T follicular helper cell (primary cell): ENCODE measurements at places on chromosomes 12 and 14.

DNA sequence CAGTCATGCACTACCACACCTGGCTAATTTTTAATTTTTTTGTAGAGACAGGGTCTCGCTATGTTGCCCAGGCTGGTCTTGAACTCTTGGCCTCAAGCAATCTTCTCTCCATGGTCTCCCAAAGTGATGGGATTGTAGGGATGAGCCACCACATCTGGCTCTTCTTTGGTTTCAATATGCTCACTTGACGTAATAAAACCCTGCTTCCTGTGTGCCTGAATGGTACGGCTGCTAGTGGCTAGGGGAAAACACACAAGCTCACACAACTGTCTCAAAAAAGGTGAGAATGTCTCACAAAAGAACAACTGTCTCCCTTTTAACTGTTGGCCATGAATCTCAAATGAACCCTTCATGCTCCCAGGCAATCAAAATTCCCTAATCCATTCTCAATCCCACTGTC lies 15.0 kb downstream of the C1S start:
- no peak for DNase-seq

DNA sequence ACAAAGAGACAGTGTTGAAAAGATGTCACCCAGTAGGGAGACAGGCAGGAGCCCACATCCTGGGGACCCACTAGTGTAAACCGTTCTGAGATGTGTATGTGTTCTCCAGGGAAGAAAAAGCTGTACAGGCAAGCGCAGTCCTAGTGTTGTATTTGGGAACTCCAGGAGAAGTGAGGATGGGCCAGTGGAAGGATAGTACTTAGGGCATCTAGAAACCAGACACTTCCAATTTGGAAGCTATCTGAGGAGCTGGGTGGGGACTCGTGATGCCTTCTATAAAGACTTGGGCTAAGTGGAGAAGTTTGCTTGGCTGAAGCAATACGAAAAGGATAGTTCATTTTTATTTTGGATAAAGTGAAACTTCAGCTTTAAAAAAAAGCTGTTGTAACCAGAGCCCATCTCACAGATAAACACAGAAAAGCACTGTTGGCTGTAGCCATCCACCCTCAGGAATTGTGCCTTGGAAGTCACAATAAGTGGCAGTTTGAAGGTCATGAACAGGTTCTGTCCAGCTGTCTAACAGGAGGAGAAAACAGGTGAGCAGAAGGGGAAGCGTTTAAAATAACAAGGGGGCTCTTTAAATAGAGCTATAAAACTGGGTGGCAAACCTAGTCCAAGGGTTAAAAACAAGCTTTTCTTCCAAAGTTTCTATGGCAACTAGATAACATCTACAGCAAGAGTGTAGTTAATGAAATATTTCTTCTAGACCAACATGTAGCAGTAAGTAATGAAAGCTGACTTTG lies 108.0 kb upstream of the ARHGAP5 start:
- DNase-seq, result no peak

GRCh38 chr12:92226071-92226661 lies 80.5 kb upstream of the BTG1 start:
- no peak for DNase-seq

GRCh38 chr14:76829013-76829365 lies 2.8 kb downstream of the LRRC74A start:
- DNase-seq, result no peak

GRCh38 chr12:23055004-23055403 lies 430.0 kb downstream of the ETNK1 start:
- no peak for DNase-seq

- DNase-seq, result no peak
Observed at GRCh38 chr14:93073910-93074769, 41.6 kb downstream of the ITPK1 start.
